WERI-Rb-1 (cell line): ENCODE measurements at places on chromosomes 4 and X.

- DNase-seq = no peak
Observed at GRCh38 chrX:133983974-133984845, 1.2 kb downstream of the GPC3 start.

DNA sequence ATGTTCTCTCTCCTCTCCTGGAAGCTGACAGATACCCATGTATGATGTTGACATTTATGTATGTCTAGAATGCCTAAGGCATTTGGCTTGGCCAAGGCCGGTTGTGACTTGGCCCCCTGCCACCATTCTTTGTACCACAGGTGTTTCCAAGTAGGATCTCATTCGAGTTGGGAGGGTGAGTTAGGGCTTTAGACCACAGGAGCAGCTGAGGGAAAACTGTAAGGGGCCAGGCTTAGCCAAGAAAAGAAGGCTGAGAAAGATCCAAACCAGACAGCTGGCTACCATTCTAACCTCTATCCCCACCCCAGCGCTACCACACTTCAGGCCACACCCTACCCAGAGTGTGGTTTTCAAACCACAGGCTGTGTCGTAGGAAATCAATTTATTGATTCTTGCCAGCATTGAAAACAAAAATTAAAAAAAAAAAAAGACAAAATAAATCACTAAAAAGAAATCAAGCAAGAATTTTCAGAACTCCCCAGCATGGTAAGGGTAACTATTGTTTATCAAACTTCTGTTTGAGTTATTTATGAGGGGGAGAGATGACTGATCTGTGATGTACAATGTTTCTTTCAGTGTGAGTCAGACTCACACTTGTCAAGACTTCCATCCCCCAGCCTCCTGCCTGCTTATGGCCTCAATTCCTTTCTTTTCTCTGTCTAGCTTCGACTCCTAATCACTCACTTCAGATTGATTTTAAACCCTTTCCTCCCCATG is 9.9 kb downstream of the TMSB4X start:
- DNase-seq = no peak

- DNase-seq = no peak
Observed at GRCh38 chr4:96052827-96053226, 212.9 kb downstream of the PDHA2 start.

DNA sequence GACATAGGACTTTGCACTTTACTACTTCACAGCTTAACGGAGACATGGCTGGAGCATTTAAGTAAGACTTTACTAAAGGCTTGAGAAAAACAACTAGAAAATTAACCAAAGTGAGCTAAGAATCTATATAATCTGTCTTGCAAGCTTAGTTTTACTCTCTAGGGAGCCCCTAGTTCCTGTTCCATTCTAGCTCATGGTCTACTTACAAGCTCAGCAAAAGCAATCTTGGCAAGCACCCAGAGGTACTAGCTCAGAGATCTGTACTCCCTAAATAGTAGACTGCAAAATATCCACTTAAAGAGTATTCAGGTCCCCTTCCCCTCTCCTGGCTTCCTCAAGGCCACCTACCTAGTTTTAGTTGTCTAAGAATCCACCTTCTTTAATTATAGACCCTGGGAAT is 469.0 kb downstream of the IDS start:
- no peak for DNase-seq

DNA sequence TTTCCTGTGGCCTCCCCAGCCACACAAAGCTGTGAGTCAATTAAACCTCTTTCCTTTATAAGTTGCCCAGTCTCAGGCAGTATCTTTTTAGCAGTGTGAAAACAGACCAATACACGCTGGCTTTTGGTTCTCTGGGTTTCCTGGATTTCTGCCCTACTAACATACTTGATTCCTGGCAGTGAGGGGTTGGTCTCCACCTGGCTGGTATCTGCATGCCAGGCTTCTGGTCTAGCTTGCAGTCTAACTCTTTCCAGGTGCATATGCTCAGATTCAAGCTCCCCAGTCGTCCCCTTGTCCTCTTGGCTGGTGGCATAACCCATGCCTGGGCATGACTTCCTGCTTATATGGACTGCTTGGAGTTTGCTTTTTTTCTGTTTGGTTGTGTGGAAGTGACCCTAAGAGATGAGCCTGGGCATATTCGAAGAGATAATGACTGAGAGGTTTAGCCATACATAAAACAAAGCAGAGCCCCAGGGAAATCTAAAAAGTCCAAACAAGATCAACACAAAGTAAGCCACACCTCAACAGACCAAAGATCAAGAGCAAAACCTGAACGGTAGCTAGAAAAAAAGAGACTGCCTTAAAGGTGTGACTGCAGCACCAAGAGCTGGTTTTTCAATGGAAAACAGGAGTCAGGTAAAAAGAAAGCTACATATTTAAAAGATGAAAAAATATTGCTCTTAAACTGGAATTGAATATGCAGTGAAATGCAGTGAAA is 102.1 kb upstream of the STS start:
- DNase-seq = no peak

DNA sequence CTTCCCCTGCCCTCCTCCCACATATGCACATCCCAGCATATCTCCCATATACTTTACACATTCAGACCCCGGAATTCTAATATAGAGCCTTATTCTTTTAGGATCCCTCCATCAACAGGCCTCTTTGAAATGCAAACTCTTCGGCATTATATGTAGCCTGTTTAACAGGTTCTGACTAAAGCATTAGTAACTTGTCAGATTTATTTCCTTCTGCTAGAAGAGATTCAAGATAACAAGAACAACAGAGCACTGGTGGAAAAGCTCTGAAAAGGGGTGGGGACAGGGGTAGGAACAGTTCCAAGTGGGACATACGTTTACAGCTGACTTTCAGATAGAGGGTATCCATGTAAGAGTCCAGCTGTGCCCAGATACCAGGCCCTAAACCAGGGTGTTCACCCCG is 31.7 kb upstream of the PRPS1 start:
- no peak for DNase-seq

DNA sequence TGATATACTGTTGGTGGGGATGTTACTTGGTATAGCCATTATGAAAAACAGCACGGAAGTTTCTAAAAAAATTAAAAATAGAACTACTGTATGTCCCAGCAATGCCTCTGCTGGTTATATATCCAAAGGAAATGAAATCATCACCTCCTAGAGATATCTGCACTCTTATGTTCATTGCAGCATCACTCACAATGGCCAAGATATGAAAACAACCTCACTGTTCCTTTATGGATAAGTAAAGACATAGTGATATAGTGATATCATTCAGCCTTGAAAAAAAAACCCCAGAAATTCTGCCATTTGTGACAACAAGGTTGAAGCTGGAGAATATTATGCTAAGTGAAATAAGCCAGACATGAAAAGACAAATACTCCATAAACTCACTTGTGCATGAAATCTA is 543.8 kb upstream of the SLIT2 start:
- DNase-seq = no peak

- no peak for DNase-seq
Observed at GRCh38 chrX:42195506-42195905, 272.2 kb upstream of the CASK start.

DNA sequence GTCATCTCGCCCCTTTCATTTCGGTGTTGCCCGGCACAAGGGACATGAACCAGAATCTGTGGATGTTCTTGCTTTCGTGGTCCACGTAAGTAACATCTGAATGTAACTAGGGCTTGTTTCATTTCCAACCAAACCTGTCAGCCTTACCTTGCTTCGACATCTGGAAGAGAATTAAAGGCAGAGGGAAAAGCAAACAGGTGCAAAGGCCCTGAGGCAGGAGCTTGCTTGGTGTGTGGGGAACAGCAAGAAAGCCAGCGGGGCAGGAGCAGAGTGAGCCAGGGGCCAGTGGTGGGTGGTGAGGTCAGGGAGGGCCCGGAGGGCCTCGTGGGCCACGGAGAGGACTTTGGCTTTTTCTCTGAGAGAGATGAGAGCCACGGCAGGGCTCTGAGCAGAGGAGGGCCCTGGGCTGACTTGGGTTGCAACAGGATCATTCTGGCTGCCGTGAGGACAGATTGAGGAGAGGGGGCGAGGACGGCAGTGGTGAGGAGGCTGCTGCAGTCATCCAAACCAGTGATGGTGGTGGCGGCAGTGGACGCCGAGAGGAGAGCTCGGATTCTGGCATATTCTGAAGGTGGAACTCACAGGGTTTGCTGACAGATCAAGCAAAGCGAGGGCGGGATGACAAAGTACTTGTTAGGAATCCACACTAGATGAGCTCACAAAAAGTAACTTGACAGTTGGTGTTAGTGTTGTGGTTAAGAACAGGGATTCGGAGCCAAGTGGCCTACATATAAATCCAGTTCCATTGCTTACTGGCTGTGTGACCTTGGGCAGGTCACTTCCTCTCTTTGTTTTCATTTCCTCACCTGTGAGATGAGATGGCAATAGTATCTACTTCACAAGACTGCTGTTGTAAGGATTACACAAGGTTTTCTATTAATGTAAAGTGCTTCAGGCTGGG is 6.8 kb upstream of the WDR13 start:
- DNase-seq = no peak

- DNase-seq = no peak
Observed at GRCh38 chr4:94534401-94535312, 82.9 kb downstream of the PDLIM5 start.

GRCh38 chrX:25202827-25203226 is 187.1 kb upstream of the ARX start:
- DNase-seq = no peak

- peak; percentile 58 for DNase-seq
Observed at GRCh38 chrX:130393451-130394074, 8.1 kb upstream of the GPR119 start.

GRCh38 chrX:85620466-85620865 is 241.0 kb upstream of the POF1B start:
- no peak for DNase-seq

GRCh38 chr4:175071123-175071522 is 153.0 kb downstream of the ADAM29 start:
- no peak for DNase-seq

- DNase-seq = no peak
Observed at GRCh38 chr4:87698394-87698793, 48.3 kb downstream of the DMP1 start.

DNA sequence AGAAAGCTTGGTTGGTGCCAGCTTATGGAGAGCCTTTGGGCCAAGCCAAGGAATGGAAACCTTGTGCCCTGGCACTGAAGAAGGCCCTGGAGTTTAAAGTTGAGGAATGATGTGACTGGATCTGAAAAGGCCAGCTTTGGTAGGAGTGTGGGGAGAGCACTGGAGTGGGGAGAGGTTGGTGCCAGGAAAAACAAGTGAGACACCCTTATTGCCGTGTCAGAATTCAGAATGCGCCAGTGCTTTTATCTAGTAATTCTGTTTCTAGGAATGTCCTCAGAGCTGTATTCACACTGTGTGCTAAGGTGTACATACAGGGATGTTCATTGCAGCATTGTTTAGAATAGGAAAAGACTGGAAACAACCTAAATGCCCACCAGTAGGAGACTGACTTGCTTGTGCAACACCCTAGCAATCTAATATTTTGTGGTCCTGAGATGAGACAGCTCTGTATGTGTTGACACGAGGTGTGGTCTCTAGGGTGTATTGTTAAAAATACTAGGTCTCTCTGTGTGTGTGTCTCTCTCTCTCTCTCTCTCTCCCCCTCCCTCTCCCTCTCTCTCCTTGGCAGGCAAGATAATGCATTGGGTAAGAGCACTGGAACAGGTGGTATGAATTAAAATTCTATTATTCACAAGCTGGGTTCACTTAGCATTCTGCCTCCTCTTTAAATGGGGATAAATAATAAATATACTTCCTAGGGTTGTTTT is 107.8 kb downstream of the GATB start:
- no peak for DNase-seq

- DNase-seq = no peak
Observed at GRCh38 chr4:32798471-32799159, 2078.4 kb downstream of the PCDH7 start.

DNA sequence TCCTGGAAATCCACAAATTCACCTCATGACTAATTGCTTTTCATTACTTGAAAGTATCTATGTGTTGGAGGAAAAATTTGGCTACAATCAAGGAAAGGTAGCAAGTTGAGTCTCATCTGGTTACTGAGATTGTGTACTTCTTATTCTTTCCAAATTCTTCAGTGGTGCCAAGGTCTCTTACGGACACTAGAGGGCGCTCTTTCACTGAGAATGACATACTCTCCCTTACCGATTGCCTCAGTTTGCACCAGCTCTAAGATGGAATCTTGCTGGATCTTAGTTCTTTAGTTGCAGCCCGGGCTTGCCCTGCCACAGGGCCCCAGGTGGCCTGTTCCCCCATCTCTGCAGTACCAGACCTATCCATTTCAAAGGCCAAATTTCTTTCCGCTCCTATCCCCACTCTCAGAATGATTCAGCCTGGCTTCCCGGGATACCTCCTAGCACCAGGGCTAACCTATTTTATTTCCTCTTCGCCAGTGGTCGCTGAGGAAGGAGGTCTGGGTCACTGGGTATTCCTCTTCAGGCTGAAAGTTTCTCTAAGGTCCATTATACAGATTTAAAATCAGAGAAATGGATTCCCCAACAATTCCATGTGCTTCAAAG is 24.6 kb upstream of the GPR50 start:
- DNase-seq = peak; percentile 39

GRCh38 chrX:24658421-24658820 is 11.3 kb upstream of the PCYT1B start:
- no peak for DNase-seq

GRCh38 chr4:160772668-160773067 is 1391.1 kb downstream of the FSTL5 start:
- no peak for DNase-seq

- no peak for DNase-seq
Observed at GRCh38 chr4:130760246-130760645, 1664.3 kb downstream of the C4orf33 start.

GRCh38 chr4:25981749-25982148 is 67.7 kb downstream of the SMIM20 start:
- no peak for DNase-seq

- no peak for DNase-seq
Observed at GRCh38 chr4:97003715-97004114, 1139.6 kb downstream of the STPG2 start.

GRCh38 chrX:20623448-20623847 is 356.7 kb upstream of the RPS6KA3 start:
- DNase-seq = no peak

DNA sequence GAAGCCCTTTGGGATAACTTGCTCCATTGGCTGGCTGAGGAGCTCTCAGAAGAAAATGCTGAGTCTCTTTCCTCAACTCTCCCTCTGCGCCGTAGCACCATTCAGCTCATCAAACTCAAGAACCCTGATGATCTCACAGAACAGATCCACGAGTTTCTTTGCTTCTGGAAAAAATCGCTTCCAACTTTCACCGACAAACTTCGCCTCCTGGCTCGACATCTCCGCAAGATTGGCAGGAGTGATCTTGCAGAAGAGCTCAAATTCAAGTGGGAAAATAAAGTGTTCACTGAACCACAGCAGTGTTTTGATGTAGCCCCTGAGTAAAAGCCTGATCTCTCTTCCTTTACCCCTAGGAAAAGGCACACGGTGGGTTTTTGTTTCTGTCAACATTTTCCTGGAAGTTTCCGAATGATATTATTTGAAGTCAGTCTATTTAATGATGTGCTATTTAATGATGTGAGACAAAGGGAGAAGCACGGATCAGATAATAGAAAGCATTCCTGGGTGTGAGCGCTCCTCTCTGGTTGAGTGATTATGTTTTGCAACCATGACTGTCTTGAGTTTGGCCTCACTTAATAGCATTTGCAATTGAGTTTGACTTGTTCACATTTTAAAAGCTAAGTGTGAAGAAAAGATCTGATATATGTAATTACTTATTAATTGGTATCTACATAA is 62.2 kb downstream of the DTHD1 start:
- DNase-seq = no peak
